T-helper 2 cell treated with Interferon-gamma antibody and Interleukin-4, amounts not matched to agents 5 μg/mL and 100 μg/mL, for 36 hours (primary cell): ENCODE measurements at places on chromosomes 7 and 10.

DNA sequence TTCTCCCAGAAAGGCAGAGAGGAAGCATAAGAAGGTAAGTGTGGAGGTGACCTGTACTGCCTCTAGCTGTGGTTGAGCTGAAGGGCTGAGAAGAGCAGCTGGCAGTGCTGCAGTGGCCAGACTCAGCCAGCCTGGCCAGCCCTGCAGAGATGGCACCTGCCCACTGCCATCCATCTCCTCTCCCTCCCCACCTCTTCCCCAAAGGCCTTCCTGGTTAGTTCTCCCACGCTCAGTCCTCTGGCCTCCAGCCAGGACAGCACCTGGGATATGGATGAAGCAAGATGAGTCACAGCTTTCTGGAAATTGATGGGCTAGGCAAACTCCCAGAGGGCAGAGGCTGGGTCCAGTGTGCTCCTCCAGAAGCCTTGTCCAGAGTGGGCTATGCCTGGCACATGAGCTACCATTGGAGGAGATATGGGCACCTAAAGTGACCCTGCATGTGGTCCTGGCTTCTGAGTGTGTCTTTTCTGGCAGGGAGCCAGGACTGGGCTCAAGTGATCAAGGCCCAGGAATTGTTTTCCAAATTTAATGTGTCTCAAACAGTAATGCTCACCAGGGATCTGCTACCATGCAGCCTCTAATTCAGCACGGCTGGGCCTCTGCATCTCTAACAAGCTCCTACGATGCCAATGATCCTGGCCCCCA lies 81.0 kb upstream of the CACUL1 start:
- no peak for DNase-seq

DNA sequence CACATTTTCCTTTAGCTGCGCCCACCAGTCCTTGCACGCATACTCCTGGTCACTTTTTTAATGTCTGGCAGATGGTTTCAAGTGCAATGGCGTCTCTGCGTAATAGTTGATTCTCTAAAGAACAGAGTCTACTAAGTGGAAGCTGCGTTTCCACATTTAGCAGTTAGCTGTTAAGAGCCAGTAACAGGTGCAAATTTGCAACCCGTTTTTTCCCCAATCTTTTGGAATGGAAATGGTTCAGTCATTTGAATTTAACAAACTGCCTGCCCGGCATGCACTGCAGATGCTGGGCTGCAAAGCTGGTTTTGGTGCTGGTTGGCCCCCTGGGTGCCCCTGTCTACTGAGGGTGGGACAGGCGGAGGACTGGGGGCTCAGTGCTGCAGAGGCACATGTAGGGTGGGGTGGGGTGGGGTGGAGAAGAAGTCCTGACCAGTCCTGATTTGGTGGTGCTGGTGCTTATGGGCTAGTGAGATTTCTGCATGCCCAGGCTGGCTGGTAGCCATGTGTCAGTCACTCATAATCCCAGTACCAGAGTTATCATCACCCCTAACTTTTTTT lies 43.9 kb downstream of the CUX1 start:
- DNase-seq: no peak

- no peak for DNase-seq
Observed at GRCh38 chr7:7919449-7919945, 49.1 kb upstream of the GLCCI1 start.

DNA sequence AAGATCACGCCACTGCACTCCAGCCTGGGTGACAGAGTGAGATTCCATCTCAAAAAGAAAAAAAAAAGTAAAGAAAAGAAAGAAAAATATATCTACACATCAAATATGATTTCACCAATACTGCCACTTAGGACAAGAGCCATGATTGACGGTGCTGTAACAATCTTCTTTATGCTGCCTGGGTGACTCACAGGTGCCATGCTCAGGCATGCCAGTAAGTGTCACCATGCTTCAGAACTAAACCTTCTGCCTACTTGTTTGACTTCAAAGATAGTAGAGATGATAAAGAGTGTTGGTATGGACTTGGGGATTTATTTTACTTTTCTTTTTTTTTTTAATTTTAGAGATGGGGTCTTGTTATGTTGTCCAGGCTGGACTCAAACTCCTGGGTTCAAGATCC lies 33.6 kb upstream of the DNMBP start:
- no peak for DNase-seq

DNA sequence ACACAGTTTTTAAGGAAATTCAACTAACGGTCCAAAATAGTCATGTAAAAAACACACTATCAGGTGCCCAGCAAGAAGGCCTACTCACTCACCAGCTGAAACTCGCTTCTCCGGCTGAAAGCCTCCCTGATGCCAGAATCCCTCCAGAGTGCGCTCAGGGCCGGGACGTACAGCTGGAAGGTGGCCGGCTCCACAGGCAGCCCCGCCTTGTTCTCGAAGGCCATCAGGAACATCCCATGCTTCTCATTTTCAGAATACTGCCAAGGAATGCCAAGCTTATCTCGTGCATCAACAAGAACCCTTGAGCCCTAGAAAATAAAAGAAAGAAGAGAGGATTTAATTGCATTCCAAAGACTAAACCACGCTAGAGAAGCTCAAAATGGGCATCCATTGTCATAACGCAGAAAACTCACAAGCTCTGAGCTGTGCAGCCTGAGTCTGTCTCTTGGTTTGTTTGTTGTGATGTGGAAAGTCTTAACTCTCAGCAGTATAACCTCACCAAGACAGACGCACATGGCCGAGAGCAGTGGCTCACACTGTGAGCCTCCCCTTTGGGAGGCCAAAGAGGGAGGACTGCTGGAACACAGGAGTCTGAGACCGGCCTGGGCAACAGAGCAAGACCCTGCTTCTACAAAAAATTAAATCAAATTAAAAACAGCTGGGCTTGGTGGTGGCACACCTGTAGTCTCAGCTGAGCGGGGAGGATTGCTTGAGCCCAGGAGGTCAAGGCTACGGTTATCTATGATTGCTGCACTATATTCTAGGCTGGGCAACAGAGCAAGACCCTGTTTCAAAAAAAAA lies 49.1 kb downstream of the GNA12 start:
- DNase-seq: no peak

GRCh38 chr7:108418946-108419345 lies 37.3 kb downstream of the NRCAM start:
- DNase-seq: no peak

GRCh38 chr10:19977097-19977521 lies 160.9 kb downstream of the PLXDC2 start:
- DNase-seq: no peak

GRCh38 chr7:30899630-30900029 lies 12.0 kb upstream of the AQP1 start:
- no peak for DNase-seq

- no peak for DNase-seq
Observed at GRCh38 chr10:118032564-118032963, 14.2 kb downstream of the RAB11FIP2 start.

- no peak for DNase-seq
Observed at GRCh38 chr10:92965314-92965713, 95.3 kb upstream of the CYP26C1 start.

DNA sequence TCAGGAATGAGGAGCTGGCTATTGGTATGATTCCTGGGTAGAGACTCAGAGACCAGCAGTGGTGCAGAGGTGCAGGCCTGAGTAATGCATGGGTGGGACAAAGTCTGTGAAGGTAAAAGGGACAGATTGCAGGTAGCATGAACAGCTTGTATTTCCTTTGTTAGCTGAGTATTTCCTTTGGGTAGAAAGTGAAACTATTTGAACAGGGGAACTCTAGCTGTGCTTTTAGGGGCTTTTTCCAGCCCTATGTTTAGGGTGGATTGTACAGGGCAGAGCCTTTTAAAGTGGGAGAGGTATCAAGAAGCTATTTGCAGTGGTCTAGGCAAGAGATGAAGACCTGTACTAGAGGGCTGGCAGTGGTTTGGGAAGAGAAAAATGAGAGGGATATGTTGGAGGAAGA lies 739.9 kb downstream of the REEP3 start:
- no peak for DNase-seq

DNA sequence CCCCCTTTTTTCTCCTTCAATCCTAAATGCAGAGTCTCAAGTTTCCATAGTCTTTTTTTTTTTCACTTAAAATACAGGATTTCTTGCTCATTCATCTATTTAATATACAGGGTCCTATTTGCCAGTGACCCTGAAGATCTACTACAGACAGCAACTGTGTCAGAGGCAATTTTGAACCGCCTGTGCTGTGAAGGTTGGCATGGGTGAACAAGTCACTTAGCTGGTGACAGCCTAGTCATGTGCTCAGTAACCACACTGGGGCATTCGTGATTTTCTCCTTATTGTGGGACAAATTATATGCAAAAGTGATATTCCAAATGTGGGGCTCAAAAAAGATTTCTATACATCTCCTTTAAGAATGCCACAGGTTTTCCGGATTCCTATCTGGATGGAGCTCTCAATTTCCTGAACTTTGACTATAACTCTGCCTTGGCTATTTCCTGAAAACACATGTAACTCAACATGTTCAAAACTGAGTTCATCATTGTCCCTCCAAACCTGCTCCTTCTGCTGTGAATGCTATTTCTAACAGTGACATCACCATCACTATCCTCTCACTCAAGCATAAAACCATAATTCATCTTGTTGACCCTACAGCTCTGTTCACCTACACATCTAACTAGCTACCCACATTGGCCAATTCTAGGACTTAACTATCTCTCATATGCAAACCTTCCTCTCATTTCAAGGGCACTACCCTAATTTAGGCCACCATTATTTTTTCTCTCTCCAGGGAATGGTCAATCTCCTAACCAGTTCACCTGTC lies 36.7 kb downstream of the CDK6 start:
- DNase-seq: no peak

GRCh38 chr10:79292891-79293746 lies 54.1 kb upstream of the PPIF start:
- no peak for DNase-seq

- no peak for DNase-seq
Observed at GRCh38 chr10:10589540-10590303, 427.9 kb upstream of the CELF2 start.

DNA sequence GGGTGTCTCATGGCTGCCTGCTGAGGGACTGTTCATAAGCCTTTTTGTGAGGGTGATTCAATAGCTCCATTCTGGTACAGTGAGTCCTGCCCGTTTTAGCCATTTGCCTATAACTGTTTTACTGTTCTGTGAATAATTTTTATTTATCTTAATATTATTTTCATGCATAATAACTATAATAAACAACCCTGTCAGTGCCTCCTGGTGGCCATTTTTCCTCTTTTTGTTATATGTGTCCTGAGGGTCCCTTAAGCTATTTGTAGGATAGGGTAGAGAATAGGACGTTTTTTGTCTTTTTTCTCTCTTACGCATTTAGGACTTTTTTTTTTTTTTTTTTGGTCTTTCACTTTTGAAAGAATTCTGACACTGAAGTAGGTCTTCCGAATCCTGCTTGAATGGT lies 2.9 kb downstream of the C1QL3 start:
- DNase-seq: no peak

- DNase-seq: no peak
Observed at GRCh38 chr10:101607124-101607523, 19.0 kb downstream of the DPCD start.

- DNase-seq: peak; percentile 7
Observed at GRCh38 chr7:141263508-141263907, 189.6 kb downstream of the TMEM178B start.

GRCh38 chr7:46943996-46944395 lies 637.9 kb downstream of the TNS3 start:
- DNase-seq: no peak

GRCh38 chr10:84204610-84205009 lies 10.3 kb downstream of the CDHR1 start:
- no peak for DNase-seq

DNA sequence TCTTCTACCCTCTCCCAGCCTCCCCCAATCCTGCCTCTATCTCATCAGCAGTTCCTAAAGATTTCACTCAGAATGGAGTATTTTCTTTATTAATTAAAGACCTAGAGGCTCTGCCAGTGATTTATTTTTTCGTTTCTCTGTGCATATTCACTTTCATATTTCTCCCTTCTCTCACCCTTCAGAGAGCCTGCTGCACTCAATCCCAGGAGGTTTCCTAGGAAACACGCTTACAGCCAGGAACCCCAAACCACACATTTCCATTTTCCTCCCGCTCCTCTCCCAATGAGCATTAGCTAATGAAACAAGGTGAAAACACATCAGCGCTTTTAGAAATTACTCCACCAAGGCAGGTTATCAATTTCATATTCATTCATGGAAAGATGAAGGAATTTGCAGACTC lies 180.2 kb downstream of the FRMD4A start:
- no peak for DNase-seq

- no peak for DNase-seq
Observed at GRCh38 chr10:2137549-2138174, 400.3 kb upstream of the ADARB2 start.

- no peak for DNase-seq
Observed at GRCh38 chr7:148478551-148478950, 112.0 kb upstream of the C7orf33 start.

- no peak for DNase-seq
Observed at GRCh38 chr7:115233809-115234208, 311.9 kb downstream of the MDFIC start.

DNA sequence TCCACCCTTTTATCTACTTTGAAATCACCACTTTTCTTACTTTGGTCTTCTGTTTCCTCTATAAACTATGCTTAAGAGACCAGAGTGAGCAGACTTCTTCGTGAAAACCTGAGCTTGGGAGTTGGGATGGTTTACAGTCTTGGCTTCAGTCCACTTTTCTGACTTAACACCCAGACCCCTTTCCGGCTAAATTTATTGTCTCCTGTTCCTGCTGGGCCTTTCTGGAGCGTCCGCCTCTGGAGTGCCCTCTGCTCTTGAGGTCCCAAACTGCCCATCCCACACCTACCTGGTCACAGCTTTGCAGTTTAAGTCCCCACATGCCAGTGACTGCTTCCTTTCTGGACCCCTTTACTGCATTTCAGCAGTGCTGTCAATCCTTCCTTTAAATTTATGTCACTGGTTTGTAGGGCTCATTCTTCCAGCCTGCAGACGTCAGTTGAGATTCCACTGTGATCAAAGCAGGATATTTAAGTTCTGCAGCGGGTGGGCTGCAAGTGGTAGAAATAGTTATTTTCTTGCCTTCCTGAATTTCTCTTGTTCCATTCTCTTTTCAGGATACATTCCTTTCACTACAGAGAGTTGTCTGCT lies 80.3 kb downstream of the KAT6B start:
- no peak for DNase-seq

DNA sequence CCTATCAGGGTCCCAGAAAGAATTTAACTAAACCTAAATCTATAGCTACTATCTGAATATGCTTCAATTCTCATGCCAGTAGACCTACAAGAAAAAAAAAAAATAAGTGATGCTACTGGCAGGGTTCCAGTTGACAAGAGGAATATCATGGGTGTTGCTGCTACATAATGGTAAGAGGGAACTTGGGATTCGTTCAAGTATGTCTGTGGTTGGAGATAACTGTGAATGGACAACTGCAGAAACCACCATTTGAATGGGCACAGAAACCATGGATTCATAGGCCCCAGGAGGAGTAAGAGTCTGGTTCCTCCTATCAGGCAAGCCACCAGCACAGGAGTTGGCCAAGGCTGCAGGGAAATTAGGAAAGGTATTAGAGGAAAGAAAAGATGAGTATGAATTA lies 287.6 kb upstream of the HGF start:
- DNase-seq: no peak

DNA sequence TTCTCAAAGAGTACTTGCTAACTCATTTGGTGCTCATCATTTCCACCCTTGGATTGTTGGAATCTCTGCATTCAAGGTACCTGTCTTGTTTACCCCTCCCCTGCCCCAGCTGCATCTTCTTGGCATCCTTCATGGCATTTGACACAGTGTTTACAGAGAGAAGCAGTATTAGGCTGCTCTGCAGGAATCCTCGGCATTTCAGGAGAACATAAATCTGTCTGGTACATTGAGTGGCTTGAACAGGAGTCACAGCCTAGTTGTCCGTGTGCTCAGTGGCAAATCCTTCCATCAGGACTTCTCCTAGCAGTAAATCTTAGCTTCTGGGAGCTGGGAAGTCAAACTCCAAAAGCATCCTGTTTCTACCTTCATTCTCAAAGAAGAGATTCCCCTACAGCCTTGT lies 136.8 kb upstream of the YAE1 start:
- no peak for DNase-seq
